Iris pigment epithelial cell (primary cell): ENCODE measurements at places on chromosomes 6 and 20.

GRCh38 chr20:17610566-17611289 lies 40.9 kb downstream of the DSTN start:
- no peak for DNase-seq

GRCh38 chr6:12421596-12421995 lies 131.4 kb downstream of the EDN1 start:
- no peak for DNase-seq

GRCh38 chr6:49849213-49849907 lies 17.0 kb downstream of the CRISP1 start:
- DNase-seq, result peak; percentile 51

DNA sequence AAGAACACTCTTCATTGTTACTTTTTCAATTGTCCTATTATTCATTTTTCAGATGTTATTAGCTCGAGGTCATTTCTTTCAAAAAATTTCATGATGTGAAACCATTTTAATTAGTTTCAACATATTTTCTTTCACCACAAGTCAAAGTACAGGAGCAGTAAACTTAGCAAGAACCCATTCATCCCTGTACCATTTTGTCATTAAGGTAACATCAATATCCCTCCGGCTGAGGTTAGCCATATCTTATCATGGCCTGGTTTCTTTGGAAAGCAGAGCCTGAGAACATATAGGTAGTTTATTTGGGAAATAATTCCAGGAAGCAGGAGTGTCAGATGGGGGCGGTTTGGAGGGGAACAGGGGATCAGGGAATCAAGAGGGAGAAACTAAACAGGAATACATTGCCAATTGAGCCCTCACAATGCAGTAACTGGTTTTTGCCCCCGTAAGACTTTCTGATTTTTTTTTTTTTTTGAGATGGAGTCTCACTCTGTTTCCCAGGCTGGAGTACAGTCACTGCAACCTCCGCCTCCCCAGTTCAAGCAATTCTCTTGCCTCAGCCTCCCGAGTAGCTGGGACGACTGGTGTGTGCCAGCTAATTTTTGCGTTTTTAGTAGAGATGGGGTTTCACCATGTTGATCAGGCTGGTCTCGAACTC lies 83.7 kb downstream of the MKKS start:
- no peak for DNase-seq

DNA sequence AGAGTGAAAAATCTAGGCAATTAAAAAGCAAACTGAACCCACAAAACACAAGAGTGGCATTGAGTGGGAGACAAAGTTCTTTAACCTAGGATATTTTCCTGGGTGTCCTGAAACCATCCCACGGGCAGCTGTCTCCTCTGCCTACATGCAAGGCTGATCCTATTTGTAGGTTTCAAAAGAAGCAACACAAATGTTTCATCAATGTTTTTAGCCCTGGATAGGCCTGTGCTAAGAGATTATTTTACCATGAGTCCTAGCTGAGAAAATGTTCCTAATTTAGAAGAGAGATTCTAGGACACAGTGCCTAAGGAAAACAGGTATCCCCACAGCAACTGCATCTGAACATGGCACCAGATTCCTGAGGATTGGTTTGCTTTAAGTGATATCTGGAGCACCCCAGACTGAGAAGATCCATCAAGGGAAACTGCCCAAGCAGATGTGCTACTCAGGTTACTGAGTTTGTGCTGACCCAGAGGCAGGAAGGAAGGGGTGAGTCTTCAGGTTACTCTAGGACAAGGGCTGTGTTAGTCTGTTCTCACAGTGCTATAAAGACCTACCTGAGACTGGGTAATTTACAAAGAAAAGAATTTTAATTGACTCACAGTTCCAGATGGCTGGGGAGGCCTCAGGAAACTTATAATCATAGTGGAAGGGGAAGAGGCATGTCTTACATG lies 111.6 kb upstream of the UST start:
- DNase-seq, result no peak

DNA sequence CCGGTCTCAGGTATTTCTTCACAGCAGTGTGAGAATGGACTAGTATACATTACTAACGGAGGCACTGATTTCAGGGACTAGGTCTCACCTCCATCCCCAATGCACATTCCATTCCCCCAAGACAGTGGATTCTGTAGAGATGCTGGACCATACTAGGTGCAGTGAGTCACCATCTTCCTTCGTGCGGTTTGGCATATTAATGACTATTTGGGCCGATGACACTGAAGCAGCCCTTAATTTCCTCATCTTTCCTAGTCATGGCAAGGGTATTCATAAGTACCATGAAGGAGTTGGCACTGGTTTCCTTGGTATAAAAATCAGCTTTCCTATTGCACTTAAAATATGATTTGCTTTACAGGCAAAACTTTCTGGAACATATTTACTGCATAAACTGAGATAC lies 121.4 kb upstream of the TRAF3IP2 start:
- DNase-seq, result peak; percentile 17

GRCh38 chr6:135323202-135323668 lies 142.1 kb downstream of the MYB start:
- no peak for DNase-seq

DNA sequence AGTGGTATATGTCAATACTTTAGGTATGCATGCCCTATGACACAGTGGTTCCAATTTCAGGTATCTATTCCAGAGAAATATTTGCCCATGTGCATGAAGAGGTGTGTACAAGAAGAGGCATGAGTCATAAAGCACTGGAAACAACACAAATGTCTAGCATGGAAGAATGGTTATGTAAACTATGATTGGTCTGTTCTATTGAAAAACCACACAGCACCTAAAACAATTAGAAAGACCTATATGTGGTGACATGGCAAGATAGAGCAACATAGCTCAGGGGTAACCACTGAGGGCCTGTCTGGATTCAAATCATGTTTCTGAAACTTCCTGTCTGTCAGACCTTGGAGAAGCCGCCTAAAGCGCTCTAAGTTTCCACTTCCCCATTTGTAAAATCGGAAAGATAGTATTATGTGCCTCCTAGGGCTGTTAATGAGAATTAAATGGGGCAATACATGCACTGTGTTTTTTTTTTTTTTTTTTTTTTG lies 76.0 kb upstream of the SHLD1 start:
- DNase-seq, result peak; percentile 65

GRCh38 chr6:16238963-16239797 lies 793 bp downstream of the GMPR start:
- peak; percentile 43 for DNase-seq

- no peak for DNase-seq
Measured at GRCh38 chr6:163282672-163283071, 131.8 kb upstream of the QKI start.

DNA sequence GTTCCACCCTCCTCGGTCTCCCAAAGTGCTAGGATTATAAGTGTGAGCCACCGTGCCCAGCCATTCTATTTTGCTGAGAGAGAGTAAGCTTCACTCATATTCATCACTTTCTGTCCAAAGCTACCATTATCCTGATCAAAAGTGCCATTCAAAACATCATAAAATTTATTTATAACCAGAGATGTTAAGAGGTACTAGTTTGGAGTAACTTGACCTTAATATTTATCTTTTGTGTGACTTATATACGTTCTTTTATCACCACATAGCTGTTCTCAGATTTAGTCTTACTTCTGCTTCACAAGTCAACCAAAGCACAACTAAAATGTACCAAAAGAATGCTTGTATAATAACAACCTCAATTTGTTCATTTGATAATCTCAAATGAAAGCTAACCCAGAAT lies 18.1 kb downstream of the AKIRIN2 start:
- no peak for DNase-seq
